ENCODE measurements at places on chromosomes 11 and 22.

GRCh38 chr11:44955015-44955738 lies 4.5 kb upstream of the TP53I11 start:
- no peak for DNase-seq

GRCh38 chr22:31122532-31123291 lies at the start of gene INPP5J:
TSS of gene INPP5J (plus strand) at chr22:31122966. CDS start at chr22:31123015, 49 bp downstream.
- no peak for DNase-seq

DNA sequence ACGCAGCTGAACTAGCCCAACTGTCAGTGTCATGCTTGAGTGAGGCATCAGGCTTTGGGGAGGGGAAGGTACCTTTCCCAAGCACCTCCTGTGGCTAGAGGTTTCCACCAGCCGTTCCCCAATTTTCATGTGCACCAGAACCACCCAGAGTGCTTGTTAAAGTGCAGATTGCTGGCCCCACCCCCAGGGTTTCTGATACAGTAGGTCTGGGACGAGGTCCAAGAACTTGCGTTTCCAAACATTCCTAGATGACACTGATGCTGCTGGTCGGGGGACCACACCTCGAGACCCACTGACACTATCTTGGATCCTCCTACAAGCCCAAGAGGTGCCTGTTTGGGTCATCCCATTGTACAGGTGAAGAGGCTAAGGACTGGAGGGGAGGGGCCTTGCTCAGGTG lies 59.8 kb downstream of the PDE2A start:
- no peak for DNase-seq

DNA sequence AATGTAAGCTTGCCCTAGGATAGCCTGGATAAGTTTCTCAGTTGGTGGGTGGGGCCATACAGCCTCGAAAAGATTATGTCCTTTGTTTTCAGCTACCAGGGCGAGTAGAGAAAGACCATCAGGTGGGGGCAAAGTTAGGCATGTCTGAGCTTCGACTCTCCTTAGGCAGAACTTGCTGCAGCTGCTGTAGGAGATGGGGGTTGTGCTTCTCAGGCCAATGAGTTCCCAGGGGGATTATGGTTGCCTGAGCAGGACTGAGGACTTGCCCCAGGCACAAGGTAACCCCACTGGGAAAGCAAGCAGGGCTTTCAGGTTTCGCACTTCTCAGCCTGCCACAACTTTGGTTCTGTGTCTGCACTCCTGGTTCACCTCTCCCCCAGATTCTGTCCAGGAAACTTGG lies 173.4 kb upstream of the SESN3 start:
- no peak for DNase-seq

GRCh38 chr22:39997939-39998726 lies 3.4 kb downstream of the FAM83F start:
- no peak for DNase-seq

DNA sequence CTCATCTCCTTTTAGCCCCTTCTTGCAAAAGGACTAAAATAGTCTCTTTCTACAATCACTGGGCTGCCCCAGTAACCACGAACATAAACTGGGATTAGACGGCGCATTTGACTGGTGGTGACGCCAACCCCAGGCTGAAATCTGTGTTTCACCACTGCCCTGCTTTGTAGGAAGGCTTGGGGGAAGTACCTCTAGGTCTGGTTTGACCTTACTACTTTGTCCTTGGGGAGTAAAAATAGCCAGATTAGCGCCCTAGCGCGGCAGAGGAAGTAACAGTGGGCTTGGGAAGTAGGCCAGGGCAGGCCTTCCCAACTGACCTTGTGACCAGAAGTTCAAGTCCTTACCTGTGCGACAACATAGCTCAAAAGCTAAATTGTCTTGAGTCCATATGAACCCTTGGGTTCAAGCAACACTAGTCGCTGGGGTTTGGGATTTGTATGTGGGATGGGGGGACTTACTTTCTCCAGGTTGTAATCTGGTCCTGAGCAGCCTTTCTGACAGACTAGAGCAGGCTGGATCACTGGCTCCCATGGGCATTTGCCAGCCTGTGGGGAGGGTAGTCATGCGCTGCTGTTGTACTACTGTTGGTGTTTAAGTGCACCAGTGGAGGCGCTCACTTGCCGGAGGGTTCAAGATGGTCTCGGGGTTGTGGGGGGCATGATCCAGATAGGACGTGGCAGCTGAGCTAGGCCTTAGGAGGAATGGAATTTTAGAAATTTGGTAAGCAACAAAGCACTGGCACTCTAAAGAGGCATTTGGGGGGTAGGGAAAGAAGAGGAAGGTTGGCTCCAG lies 953 bp upstream of the PACS1 start:
- DNase-seq = no peak

DNA sequence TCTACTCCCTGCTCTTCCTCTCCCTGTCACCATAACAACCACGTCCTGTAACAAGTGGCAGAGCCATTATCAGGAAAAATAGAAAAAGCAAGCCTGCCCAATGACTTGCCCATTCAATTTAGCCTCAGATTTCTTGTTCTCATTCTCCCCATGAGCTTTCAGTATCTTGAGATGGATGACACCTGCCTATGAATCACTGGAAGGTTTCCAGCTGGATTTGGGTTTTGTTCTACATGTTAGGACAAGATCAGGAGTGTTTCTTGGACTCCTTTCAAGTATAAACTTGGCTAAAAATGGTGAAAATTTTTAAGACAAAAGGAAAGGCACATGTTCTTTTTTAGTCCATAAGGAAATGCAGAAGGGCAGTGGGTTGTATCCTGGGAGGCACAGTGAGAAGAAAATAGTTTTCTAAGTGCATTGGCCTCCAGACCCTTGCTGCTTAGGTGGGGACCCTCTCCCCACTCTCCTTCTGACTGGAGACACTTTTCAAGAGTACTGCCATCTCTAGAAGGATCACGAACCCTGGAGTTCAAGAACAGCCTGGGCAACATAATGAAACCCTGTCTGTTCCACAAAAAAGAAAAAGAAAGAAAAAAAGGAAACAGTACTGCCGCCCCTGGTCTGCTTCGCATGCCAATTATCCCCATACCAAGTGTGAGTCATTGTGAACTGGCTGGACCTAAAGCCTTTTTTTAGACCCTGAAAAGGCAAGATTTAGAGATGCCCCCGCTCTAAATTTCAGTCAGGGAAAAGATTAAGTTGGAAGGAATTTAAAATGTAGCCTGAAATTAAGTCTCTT lies 51.0 kb downstream of the MTNR1B start:
- no peak for DNase-seq

DNA sequence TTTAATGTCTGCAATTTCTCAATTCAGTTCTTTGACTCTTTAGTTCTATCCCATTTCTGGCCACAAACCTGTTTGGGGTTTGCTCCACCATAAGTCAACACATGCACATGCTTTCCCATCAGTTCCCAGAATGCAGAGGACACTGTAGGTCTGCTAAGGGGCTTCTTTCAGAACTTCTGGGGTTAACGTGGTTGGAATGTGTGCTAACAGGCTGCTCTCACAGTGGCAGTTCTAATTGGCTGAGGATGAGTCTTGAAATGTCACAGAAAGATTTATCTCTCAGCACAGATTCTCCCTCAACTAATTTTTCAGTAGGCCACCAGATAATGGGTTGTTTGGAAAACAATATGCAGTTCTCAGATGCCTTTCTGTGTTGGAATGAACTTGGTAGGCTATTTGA lies 703.4 kb downstream of the NTM start:
- DNase-seq = no peak

GRCh38 chr11:36557991-36558390 lies 9.8 kb upstream of the RAG1 start:
- DNase-seq = no peak

DNA sequence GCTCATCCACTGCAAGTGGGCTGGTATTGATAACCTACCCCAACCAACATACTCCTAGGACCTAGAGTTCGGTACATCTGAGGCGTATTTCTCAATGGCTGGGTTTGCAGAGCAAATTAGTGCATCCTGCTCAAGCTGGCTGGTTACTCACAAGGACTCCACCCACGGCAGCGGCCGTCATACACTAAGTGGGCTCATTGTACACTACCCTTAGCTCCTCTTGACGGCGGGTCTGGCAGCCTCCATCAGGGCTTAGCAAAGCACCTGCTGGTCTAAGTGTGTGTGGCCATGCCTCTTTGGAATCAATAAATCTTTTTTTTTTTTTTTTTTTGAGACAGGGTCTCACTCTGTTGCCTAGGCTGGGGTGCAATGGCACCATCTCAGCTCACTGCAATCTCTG lies 20.2 kb upstream of the KCNJ11 start:
- DNase-seq = no peak

DNA sequence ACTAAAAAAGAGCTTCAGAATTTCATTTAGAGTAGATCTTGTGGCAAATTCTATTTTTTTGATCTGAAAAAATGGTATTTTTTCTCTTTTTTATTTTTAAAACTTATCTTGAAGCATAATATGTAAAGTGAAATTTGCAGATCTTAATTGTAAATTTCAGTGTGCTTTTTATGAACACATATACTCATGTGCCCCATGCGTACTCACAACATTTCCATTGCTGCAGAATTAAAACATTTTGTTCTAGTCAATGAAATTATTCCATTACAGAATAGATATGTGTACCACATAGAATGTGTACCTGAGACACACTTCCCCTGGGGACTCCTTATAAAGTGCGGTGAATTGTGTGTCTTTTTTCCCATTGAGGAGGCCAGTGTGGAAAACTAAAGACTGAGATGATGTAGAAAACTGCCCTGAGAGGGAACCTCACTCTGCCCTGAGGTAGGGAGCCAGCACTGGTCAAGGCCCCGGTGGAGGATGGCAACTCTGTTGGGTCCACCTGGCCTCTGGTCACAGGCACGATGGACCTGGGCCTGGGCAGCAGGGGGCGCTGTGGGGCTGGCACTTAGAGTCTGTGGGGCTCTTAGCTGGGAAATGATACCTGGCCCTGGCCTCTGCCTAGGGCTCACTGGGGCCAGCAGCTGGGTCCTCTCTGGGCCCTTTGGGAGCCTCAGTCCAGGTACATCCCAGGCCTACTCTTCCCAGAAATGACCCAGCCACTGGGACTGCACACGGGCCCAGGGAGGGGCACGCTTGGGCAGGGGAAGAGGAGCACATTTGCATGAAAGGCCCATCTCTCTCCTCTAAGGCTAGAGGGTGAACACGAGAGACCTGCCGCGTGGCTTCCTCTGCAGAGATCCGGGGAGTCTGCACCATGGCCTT lies 77.9 kb upstream of the TOP3B start:
- DNase-seq = no peak

- no peak for DNase-seq
Observed at GRCh38 chr11:111449696-111450479, 62.3 kb downstream of the BTG4 start.

DNA sequence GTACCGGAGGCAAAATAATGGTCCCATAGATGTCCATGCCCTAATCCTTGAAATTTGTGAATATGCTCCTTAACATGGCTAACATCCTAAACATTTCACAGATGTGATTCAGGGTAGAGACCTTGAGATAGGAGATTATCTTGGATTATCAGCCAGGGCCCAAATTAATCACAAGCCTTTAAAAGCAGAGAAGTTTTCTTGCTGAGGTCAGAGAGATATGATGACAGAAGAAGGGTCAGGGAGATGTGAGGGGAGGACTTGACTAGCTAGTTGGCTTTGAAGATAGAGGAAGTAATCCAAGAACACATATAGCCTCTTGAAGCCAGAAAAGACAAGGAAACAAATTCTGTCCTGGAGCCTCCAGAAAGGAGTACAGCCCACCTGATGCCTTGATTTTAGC lies 19.1 kb upstream of the FDX1 start:
- DNase-seq = no peak

- no peak for DNase-seq
Observed at GRCh38 chr11:13317293-13318080, 39.9 kb downstream of the BMAL1 start.

DNA sequence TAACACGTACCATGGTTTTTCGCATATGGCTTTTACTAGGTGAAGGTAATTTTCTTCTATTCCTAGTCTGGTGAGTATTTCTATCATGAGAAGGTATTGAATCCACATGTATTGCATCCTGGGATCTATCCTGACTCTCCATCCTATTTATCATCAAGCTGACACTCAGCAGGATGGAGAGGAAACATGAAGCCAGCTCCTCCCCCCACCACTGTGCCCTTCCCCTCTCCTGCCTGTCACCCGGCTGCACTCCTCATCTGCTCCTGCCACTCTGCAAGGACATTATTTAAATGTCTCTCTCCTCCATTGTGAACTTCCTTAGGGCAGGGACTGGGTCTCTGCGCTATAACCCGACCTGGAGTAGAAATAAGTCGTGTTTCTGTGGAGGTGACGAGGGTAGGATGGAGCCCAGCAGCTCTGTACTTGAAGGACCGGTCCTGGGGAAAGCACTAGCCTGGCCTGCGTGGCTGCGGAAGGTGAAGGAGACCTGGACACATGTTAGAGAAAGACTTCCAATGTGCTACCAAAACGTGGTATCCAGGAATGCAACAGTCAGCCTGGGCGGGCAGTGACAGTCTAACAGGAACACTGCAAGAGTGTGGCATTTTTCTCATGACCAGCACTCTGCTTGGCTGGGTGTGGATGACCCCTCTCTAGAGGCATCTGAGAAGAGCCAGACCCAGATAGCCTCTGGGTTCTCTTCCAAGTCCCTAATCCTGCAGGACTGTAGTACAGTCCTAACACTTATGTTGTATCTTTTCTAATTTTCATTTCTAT lies 111.2 kb downstream of the MICAL3 start:
- DNase-seq = no peak

Measured in stimulated activated CD8-positive, alpha-beta memory T cell treated with anti-CD3 and anti-CD28 coated beads, Interleukin-4, amount 100 ng/mL, for 4 hours (primary cell).